ENCODE measurements at places on chromosomes 3 and 15.

DNA sequence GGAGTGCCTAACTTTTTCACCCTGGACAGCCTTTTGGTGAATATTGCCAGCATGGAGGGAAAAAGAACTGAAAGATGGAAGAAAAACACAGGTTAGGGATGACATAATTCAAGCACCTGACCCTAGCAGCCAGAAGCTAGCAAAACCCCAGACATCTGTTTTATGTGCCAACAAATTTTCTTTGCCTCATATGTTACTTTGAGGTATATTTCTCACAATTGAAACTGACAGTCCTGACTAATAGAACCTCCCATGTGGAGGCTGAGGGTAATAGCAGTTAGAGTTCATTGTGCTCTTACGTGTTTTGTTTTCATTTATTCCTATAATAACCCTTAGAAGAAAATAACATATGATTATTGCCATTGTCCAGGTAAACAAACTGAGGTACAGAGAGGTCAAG is 71.5 kb upstream of the SLC25A26 start:
- DNase-seq: no peak

DNA sequence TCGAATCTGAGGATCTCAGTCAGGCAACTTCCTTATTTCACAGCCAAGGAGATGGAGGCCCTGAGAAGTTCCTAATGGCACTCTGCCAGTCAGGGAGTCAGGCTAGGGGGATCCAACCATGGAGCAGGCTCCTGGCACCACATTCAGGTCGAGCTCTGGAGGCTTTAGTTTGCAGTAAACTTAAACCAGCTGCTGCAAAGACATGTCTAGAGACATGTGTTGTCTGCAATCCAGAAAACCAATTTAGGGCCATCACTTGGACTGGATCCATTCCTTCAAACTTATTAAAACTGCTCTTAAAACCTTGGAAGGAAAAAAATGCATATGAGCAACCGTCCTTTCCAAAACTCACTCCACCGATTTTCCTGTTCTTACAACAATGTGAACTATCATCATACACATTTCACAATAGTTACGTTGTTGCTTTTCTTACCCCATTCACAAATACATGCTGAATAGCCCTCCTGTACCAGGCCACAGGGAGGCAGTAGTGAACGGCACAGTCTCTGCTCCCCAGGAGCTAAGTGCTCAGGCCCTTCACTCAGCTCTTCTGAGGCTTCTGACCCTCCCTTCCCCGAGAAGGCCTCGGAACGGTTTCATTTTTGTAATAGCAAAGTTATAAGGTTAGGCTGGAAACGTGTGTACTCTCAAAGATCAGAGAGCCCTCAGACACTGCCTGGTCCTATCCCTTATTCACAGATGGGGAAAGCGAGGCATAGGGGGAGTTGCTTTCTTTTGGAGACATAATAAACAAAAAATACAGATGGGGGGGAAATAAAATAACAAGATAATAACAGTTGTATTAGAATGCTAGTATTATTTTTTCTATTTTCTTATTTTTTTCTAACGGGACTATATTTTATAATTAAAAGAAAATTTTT is 20.1 kb downstream of the RFT1 start:
- peak; percentile 56 for DNase-seq

DNA sequence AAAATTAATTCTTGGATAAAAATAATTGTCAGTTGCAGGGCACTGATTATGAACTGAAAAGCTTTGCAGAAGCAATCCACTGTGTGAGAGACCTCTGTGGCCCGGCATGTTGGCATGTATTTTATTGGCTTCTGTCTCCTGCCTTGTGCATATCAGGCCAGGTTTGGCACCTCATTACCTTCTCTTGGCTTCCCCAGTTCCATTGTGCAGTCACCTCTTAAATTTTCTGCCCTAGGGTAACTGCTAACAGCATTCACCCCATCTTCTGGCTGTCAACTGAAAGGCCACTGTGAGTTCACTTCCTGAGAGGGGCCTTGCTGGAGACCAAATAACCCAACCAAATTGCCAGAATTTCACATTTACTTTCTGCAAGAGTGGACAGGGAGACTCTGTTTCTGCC is 92.7 kb upstream of the RARB start:
- DNase-seq: no peak

DNA sequence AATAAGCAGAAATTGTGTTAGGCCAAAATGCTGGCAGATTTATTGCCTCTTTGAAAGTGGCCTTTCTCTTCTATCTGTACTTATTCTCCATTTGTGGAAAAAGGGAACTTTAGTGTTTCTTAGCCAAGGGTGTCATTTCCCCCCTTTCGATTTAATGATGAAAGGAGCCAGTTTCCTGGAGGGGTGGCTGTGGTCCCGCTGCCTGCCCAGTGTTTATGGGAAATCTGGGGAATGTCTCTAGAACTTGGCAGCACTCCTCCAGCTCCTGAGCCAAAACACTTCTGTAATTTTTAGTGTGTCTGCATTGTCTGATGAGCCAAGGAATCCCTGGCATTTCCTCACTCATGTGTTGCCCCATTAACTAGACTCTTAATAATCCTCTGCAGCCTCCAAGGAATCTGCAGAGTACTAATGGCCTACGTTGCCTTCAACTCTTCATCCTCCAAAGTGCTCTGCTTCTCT is 448.8 kb downstream of the GRM7 start:
- DNase-seq: no peak

- no peak for DNase-seq
Observed at GRCh38 chr3:123298903-123299302, 97.2 kb downstream of the SEC22A start.

Data from CD4-positive, alpha-beta T cell treated with Interferon gamma for 1 hour (primary cell).